ENCODE measurements at places on chromosomes 5 and 9.
A peak's percentile ranks its signal among the peaks of the same experiment; 100 is the strongest.

GRCh38 chr5:180792965-180793287 lies 9.7 kb downstream of the MGAT1 start:
- no peak for DNase-seq

GRCh38 chr5:78429332-78429980 lies 69.0 kb downstream of the SCAMP1 start:
- DNase-seq, result no peak

DNA sequence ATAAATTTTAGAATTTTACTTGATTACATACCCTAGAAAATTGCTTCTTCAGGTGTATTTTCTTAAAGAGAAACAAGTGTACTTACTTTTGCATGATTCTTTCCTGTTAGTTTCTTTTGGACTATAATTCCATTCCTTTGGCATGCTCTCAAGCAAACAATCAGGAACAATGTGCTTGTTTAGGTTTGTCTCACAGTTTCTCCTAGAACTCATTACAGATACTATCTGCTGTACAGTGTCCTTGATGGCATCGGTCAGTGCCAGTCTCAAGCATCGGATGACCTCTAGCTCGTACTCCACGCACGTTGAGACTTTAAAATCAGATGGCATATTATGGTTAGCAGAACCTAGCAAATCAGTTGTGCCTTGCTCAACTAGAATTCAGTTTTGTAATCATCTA lies 214.9 kb downstream of the KIAA0825 start:
- no peak for DNase-seq

GRCh38 chr5:60833520-60833919 lies 10.5 kb downstream of the ELOVL7 start:
- no peak for DNase-seq

- no peak for DNase-seq
Measured at GRCh38 chr9:89786655-89787054, 181.8 kb downstream of the GADD45G start.

GRCh38 chr5:144983101-144983500 lies 812.4 kb downstream of the KCTD16 start:
- no peak for DNase-seq

DNA sequence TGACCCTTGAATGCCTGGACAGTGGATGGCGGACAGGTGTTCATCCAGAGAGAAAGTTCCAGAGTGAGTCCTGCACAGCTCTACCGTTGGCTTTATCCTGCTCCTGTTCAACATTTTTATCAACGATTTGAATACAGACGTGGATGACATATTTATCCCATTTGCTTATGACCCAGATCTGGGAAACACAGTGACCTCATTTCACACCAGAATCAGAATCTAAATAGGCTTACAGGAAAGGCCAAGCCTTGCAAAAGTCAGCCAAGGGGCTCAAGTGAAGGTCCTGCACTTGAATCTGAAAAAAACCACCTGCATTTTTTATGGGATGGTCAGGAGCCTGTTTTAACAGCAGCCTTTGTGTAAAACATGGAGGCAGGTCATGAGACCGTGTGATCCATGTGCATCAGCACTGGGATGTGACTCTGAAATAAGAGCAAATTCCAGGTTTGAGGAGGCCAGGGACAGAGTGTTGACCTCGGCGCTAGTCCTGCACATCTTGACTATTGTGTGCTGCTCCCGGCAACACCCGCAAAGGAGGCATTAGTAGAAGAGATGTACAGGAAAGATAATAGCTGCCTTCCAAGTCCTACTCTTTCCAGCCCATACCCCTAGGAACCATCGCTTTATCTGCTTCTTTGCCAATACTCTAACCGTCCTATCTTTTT lies 18.5 kb downstream of the PDZD2 start:
- DNase-seq, result no peak

DNA sequence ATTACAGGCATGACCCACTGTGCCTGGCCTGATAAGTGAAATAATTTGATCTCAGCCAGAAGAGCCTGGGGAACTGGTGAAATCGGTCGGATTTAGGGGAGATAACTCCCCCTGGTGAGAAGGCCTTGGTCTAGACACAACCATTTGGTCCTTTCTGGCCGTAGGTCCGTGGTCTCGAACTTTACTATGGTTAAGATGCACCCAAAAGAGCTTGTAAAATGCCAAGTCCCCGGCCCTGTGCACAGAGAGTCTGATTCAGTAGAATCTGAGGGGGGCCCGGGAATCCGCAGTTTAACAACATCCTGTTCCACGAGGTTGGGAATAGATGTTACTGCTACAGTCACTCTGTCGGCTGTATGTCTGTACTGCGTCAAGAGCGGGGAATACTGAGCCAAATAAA lies 140.7 kb downstream of the C9orf50 start:
- DNase-seq, result no peak

DNA sequence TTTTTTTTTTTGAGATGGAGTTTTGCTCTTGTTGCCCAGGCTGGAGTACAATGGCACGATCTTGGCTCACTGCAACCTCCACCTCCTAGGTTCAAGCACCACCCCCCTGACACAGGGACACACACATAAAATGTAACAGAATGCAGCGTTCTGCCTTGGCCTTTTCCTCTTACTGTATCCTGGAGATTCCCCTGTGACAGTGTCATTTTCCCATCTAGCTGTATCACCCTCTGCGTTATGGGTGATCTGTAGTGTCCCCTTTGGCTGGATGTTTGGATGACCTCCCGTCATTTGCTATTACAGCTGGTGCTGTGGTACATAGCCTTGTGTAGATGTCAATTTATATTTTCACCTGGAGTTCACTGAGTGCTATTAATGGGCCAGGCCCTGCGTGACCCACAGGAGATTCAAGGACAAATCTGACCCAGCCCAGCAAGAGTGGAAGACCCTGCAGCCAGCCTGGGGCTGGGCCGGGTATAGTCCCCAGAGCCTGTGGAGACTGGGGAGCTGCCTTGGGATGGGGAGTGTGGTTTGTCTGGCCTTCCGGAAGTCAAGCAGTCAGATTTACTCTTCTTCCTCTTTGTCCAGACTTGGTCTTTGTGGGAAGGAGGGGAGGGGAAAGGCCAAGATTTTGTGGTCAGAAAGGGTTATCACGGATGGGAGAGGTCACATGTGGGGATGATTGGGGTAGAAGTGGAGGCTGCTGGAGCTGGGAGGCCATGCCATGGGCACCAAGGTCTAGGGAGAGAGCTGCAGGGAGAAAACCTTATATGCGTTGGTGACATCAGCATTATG lies 43.6 kb downstream of the ERGIC1 start:
- DNase-seq, result no peak

DNA sequence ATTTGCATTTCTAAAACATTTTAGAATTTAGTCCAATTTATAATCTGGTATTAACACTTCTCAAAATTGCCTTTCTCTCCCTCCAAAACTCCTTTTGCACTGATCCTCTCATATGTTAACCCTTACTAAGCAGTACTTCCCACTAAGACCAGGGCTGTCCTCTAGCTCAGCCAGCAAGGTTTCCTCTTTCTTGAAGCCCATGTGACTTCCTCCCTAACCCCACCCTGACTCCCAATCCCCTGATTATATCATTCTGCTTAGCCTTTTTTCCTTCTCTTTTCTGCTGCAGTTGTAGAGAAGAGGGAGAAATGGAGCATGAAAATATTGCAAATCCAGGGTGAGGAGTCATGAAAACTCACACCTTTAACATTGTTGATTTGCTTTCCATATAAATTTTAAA lies 241.7 kb downstream of the MCTP1 start:
- no peak for DNase-seq

DNA sequence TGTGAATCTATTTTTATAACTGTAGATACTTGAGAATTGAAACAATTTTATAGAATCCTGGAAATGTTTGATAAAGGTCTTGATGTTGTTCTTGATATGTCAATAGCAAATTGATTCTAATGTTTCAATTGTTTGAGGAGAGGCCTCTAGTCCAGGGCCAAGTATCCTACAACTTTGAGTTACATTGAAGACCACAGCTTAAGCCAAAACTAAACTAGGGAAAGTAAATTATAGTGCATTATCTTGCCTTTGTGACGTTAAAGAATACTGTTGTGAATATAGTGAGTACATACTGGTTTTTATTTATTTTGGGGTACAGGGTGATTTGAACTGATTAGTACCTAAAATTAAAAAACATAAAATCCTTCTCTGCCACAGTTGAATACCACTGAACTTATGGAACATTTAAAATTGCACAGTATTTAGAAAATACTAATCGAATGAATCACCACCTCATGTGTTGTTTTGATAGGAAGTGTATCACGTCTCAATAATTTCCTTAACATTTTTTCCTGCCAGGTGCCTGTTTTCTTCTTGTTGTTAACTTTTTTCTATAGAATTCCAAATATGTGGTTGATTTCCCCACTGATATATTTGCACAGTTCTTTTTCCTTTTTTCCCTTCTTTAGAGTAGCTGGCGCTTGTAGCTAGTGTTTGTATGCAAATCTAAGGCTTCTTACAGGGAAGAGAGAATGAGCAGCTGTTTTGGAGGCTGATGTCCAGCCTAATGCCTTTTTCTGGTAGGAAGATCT lies 12.5 kb downstream of the ARHGEF28 start:
- no peak for DNase-seq

DNA sequence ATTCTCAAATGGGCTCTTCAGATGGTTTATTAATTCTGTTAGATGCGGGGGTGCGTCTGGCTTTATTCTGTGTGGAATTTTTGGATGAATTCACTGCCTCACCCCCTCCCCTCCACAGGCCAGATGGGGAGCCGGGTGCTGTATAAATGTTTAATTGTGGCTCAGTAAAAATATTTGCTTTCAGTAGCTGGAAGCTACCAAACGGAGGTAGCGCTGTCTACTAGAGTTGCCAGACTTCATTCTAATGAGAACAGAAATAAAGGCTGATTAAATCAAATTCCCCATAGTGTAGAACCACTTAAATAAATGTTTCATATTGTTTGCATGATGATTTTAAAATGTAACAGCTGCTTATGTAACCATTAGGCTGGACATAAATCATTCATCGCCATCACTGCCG lies 34.5 kb upstream of the KCNMB1 start:
- DNase-seq, result no peak

DNA sequence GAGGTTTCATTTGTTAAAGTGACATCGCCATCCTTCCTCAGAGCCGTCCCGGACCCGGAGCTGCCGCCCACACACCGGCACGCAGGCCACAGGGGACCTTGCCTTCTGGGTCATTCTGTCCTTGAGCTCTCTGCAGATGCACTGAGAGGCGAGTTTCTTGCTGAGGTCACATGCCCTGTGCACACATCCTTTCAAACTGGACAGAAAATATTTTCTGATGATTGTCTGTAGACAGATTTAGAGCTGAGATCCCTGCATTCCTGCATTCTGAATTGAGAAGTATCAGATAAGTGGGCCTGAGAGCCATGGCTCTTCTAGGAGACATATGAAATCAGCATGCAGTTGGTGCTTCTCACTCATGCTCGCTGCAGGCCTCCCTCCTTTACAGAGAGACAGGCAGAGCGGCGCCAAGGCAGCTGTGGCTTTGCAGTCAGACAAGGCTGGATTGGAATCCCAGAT lies 25.4 kb downstream of the BOD1 start:
- DNase-seq, result no peak

DNA sequence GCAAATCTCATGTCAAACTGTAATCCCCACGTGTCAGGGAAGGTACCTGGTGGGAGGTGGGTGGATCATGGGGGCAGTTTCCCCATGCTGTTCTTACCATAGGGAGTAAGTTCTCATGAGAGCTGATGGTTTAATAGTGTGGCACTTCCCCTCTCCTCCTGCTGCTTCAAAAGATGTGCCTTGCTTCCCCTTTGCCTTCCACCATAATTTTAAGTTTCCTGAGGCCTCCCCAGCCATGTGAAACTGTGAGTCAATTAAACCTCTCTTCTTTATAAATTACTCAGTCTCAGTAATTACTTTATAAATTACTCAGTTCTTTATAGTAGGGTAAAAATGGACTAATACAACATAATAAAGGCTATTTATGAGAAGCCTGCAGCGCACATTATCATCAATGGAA lies 7.1 kb upstream of the CNTRL start:
- no peak for DNase-seq

GRCh38 chr9:84835745-84836144 lies 166.2 kb downstream of the NTRK2 start:
- no peak for DNase-seq

DNA sequence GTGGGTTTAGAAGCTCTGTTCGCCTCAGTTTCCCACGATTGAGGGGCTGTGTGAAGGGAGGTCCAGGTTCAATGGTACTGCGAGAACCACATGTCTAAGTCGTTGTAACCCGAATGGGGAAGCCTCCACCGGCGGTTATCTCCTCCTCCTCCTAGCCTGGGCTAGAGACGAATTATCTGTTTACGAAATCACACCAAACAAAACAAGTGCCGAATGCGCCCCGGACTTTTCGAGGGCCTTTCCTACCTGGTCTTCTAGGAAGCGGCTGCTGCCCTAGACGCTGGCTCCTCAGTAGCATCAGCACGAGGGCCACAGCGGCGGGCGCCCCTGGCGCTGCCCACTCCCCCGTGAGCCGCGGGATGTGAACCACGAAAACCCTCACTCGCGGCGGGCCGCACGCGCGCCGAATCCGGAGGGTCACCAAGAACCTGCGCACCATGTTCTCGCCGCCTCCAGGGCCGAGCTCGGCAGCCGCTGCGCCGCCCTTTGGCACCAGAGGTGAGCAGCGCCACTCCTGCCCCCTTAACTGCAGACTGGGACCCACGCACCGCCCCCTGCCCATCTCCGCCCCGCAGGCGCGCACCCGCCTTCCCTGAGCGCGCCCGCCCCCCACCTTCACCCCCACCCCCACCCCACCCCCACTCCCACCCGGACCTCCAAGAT lies at the start of gene CDKN2A:
Gene CDKN2A, minus strand, starts transcription at position 500 of the 663 bp plus-strand sequence.
- peak; percentile 42 for DNase-seq

GRCh38 chr5:121175986-121176385 lies 675.7 kb upstream of the FTMT start:
- DNase-seq, result no peak

DNA sequence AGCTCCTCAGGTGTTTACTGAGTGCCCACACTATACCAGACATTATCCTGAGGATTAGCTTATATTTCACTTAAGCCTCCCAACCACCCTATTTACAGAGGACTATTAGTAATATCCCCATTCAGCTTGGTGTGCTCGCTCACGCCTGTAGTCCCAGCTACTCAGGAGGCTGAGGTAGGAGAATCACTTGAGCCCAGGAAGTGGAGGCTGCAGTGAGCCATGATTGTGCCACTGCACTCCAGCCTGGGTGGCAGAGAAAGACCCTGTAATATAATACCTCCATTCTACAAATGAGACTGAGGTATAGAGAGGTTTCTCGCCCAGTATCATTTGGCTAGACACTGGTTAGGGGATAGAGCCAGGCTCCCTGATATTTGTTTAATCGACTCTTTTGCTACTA lies 18.0 kb upstream of the MATR3 start:
- no peak for DNase-seq

DNA sequence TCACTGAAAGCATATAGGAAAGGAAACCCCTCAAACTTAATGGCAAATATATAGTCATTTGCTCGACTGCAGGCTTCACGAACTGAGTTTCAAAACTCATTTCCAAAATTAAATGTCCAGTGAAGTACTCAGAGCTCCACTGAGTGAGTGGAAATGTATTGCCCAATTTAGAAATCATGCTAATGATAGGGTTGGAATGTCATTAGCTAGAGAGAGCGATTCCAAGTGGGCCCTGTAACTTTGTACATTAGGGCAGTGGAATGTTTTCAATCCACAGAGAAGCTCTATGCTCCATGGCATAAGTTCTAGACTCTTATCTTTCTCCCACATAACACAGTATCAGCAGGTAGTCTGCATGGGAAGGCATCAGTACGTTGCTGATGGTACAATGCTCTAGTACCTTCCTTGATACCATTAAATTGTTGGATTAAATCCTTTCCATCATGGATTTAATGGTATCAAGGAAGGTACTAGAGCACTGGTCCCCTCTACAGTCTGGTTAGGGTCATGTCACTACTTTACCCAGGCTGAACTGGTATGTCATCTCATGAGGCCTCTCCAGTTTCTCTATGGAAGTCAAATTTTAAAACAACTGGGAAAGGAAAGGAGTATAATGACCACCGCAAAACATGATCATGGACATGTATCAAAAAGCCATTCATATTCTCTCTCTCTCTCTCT lies 183.2 kb upstream of the RASEF start:
- DNase-seq, result no peak

All from activated CD8-positive, alpha-beta memory T cell treated with anti-CD3 and anti-CD28 coated beads, Interleukin-2, amount 50 U/mL, for 4 hours (primary cell).